C1 segment of cervical spinal cord (tissue), 14 donors: ENCODE measurements at places on chromosomes 4 and X.
A peak's percentile ranks its signal among the peaks of the same experiment; 100 is the strongest.

DNA sequence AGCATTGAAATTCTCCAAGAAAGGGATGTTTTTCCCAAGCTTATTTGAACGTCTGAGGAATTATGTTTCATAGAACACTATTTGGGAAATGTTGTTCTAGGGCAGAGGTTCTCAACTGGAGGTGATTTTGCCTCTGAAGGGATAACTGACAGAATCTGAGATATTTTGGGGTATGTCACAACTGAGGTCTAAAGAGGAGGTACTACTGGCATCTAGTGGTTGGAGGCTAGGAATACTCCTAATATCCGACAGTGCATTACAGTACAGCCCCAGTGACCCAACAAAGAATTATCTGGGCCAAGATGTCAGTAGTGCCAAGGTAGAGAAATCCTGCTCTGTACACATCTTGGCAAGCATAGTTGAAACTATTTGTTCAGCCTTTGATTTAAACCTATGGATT is 6.4 kb downstream of the HSPA4L start:
- DNase-seq, result no peak

DNA sequence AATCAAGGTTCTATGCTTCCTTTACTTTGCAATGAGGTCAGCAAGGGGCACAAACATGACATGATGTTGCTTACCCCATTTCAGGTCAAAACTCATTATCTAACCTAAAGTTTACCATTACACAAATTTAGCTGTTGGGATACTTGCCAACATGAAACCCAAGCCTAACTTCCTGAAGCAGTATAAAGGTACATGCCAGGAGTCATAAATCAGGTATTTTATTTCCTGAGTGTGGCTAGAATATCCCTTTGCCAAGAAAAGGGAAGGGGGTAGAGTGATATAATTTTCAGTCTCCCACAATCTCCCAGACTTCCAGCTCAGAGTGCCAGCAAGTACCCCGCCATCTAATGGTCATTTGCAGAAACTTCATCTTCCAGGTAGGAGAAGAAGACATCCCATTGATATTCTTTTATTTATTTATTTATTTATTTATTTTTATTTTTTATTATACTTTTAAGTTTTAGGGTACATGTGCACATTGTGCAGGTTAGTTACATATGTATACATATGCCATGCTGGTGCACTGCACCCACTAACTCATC is 136.6 kb downstream of the NEXMIF start:
- no peak for DNase-seq

DNA sequence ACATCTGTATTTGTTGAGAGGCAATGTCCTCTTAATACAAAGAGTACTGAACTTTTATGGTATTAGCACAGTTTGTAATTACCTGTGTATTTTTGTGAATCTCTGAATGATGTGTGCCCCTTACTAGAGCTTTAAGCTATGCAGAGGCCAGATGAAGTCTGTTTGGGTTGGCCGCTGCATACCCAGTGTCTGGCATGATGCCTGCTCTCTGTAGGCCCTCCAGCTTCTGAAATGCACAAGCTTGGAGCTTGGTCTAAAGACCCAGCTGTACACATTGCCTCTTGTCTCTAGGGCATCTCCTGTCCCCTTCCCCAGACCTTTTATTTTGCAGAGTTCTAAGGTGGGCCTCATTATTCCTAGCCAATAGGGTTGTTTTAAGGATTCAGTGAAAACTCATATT is 68.6 kb downstream of the CDS1 start:
- DNase-seq, result no peak

- DNase-seq, result no peak
Observed at GRCh38 chrX:148593146-148593545, 92.7 kb downstream of the AFF2 start.

- peak; percentile 74 for DNase-seq
Observed at GRCh38 chr4:77157859-77158486, 966 bp downstream of the CCNG2 start.

DNA sequence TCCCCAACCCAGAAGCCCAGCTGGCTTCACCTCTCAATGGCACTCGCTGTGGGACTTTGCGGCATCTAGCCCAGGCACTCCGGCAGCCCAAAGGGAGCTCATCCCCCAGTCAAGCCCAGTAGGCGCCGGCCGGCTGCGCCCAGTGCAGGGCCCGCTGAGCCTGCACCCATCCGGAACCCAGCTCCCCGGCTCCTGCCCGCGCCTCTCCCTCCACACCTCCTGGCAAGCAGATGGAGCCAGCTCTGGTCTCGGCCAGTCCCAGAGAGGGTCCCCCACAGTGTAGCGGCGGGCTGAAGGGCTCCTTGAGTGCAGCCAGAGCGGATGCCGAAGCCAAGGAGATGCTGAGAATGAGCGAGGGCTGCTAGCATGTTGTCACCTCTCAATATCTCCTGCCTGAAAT is 116.8 kb upstream of the UGT8 start:
- DNase-seq, result no peak

DNA sequence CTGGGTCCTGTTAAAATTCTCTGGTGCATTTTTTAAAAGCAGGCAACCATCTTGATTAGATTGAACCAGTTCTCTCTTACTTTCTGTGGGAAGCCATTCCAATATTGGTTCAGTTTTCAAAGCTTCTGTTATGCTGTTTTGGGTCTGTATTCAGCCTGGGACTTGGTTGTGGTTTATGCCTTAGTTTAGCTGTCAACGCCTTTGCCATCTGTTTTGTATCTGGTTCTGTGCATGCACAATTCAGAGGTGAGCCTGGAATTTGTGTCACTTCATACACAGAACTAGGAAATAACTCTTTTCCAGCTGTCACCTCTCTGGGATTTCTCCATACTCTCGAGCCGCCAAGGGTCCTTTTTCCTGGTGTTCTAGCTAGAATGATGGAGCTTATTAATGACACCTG is 46.2 kb downstream of the STAP1 start:
- no peak for DNase-seq

GRCh38 chr4:54929459-54929858 is 195.9 kb downstream of the KDR start:
- no peak for DNase-seq

GRCh38 chr4:183596067-183596757 is 62.8 kb downstream of the RWDD4 start:
- DNase-seq, result no peak
